Activated CD8-positive, alpha-beta memory T cell treated with anti-CD3 and anti-CD28 coated beads, Interleukin-2, amount 50 U/mL, for 48 hours (primary cell): ENCODE measurements at places on chromosomes 5 and 9.
A peak's percentile ranks its signal among the peaks of the same experiment; 100 is the strongest.

- DNase-seq: no peak
These were observed 259.7 kb upstream of the ZNF608 start for GRCh38 chr5:125006011-125006685.

- DNase-seq: no peak
These were observed 161.6 kb upstream of the TSLP start for GRCh38 chr5:110909950-110910349.

DNA sequence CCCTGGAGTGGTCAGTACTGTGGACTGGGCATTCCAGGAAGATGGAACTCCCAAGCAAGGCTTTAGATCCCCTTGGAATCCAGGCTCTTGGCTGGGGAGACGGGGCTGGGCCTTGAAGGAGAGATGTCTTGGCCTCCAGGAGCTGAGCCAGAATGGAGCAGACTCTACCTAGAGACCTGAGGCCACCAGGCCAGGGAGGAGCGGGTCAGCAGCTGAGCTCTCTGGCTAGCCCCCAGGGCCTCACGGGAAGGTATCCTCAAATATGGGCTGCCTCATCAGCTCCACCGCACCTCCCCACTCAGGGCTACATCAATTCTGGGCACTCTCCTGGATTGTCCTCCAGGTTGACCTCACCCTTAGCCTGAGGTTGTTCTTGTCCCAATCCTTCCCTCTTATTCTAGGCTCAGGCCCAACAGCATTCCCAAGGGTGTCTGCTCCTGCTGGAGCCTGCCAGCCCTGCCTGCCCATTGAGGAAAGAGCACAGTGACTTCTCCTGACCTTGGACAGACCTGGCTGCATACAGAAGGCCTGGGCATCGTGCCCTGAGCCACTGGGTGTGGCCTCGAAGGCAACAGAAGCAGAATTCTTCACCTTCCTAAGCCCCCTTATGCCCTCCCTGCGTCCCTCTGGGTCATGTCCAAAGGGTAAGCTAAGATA, 3.0 kb upstream of the PDLIM4 start:
- DNase-seq: no peak

DNA sequence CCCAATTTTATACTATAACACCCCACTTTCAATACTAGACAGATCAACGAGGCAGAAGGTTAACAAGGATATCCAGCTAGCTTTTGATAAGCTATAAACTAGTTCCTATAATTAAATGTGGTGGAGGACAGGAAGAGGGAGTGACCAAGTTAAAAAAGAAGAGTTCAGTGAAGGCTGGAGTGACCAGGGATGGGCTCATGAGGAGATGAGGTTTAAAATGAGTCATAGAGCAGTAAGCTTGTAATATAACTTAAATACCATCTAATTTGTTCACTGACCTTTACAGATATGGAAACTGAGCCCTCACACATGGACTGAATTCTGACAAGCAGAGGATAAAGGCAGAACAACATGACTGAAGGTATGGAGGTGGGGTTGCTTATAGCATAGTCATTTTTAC, 284.5 kb downstream of the SPATA31D1 start:
- no peak for DNase-seq

DNA sequence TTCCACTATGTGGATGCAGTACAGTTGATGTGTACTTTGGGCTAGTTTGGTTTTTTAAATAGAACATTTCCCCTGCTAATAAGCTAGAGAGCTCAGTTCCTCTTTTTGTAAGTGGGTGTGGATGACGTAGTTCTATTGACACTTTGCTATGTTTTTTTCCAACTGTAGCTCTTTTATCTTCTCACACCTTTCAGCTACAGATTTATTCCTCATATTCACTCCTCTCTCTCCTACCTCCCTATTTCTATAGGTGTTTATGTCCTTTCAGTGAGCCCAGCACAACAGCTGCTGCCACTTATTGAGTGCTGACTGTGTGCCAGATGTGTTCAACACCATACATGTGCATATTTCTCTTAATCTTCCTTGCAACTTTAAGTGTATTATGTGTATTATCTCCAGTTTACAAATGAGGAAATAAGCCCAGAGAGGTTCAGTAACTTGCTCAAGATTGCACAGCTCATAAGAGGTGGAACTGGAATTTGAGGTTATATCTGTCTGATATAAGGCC, 215.7 kb downstream of the SEMA6A start:
- no peak for DNase-seq

- no peak for DNase-seq
These were observed 2.8 kb downstream of the ZNF608 start for GRCh38 chr5:124743602-124744169.

DNA sequence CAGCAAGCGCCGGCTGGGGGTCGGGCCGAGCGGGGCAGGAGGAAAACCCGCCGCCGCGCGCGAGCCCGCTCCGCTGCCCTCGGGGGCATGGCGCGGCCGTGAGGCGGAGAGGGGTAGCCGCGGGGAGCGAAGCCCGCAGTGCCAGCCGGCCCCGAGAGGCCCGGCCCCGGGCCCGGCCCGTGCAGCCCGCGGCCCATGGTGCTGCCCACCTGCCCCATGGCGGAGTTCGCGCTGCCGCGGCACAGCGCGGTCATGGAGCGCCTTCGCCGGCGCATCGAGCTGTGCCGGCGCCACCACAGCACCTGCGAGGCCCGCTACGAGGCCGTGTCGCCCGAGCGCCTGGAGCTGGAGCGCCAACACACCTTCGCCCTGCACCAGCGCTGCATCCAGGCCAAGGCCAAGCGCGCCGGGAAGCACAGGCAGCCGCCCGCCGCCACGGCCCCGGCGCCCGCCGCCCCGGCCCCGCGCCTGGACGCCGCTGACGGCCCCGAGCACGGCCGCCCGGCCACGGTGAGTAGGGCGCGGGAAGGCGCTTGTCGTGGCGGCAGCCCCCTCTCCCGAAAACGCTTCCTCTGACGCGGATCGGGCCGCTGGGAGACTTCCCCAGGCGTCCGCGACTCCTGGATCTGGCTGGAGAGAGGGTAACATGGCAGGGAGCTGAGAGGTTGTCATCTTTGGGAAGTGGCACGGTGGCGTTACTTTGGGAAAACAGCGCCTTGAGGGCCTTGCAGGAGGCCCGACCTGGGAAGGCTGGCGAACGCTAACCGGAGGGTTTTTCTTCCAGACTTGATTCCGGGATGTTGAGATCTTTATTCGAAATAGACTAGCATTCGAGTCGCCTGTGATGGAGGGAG, 523 bp downstream of the MAML1 start:
- DNase-seq: peak; percentile 74

DNA sequence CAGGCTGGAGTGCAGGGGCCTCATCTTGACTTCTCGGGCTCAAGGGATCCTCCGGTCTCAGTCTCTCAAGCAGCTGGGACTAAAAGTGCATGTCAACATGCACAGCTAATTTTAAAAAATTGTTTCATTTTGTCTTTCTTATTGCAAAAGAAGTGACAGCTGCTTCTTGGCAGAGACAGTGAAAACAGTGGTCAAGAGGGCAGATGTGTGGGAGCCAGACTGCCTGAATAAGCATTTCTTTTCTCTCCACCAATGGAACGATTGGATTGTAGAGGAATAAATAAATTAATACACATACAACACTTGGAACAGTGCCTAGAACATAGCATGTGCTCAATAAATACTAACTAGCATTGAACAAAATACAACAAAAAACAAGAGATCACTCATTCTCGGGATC, 27.4 kb upstream of the KIF4B start:
- no peak for DNase-seq

- DNase-seq: no peak
These were observed 166.2 kb downstream of the PAX5 start for GRCh38 chr9:36867672-36868471.

GRCh38 chr9:97761879-97762278, 64.7 kb upstream of the XPA start:
- no peak for DNase-seq

- DNase-seq: no peak
These were observed 181.3 kb downstream of the GRIA1 start for GRCh38 chr5:153671653-153672346.
